ENCODE measurements at places on chromosomes 12 and 14.

GRCh38 chr12:50637870-50638481, 125.9 kb upstream of the ATF1 start:
- DNase-seq: no peak

DNA sequence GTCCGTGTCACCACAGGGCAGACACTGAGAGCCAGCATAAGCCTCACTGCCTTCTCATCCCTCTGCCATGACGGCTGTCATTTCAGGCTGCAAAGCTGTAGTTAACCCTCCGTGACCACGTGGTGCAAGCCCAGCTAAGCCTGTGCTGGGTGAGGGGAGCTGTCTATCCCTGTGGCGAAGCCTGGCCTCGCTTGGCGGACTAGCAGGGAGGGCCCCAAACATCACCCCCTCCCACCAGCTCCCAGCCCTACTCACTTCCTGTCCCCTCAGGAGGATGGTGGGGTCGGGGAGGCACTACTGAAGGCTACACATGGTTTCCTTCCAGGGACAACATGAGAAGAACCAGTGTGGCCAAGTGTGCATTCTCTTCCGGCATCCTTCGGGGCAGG, 88.2 kb downstream of the CHGA start:
- DNase-seq: no peak

DNA sequence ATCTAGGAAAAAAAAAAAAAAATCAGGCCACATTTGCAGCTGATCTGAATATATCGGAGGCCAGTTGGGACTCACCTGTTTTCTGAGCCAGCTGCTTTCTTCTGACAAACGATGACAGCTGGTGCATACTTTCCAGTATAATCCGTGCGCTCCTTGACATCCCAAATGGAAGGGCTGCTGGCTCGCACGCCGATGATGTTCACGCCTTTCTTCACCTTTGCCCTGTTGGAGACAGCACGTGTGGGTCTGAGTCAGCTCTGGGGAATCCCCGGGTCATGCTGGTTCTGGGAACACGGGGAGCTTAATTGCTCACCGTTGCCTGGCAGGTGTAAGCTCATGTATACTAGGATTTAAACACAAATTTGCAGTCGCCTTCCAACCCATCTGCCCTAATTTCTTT, 372.8 kb downstream of the TMEM132D start:
- no peak for DNase-seq

DNA sequence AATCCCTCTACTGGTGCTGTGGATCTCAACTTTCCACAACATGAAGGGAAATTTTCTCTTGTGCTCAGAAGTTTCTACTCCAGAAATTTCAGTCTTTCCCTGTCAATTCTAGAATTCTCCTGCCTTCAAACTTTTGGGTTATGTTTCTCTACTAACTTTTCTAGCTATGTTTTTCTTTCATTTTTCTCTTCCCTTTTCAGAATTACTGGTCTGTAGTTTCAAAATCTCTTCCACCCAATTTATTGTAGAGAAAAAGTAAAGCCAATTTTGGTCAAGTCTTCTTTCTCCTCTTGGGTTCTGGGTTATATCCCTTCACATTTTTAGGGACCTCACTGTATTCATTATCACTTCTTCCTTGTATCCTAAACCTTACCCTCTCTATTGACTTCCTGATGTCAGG, 18.9 kb downstream of the CNTN1 start:
- no peak for DNase-seq

- peak; percentile 8 for DNase-seq
Measured at GRCh38 chr12:6281081-6281809, 29.2 kb upstream of the PLEKHG6 start.

DNA sequence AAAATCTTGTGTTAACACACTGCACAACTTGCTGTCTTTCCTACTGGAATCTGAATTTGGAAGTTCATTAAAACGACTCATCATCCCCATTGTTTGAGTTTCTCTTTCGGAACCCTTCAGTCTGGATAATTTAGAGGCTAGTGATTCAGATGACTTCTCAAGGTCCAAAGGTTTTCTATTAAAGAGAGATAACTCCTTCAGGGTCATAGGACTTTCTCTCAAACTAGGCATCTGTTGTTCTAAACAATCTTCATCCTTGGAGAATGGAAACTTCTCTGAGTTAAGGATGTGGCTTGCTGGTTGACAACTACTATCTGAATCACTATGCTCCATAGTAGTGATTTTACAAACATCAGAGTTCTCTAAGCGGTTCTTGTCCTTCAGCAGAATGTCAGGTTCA, 4.4 kb downstream of the MLH3 start:
- DNase-seq: no peak
